NB4 (cell line): ENCODE measurements at places on chromosomes 6 and 20.
A peak's percentile ranks its signal among the peaks of the same experiment; 100 is the strongest.

DNA sequence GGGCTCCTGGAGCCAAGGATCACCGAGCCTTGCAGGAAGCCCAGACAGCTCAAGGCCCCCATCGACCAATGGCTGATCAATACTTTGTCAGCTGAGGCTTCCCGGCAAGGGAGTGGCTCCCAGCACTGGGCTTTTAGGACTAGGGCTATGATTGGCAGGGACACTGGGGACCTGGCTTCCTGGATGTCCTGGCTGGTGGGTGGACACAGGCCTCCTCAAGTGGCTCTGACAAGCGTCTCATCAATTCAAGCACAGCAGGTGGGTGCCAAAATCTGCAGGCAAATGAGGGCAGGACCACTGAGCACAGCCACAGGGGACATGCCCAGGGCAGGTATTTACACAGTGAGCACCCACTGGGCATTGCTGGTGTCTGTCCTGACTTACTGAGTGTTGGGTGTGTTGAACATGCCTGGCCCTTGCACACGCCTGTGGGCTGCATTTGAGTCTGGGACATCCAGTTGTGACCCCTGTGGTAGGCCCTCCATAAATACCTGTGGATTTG, 420.1 kb upstream of the SULF2 start:
- DNase-seq, result no peak

GRCh38 chr6:10529231-10529801, 8.2 kb downstream of the GCNT2 start:
- peak; percentile 58 for DNase-seq

- DNase-seq, result peak; percentile 15
These were observed 281.5 kb upstream of the QKI start for GRCh38 chr6:163133017-163133416.

- DNase-seq, result peak; percentile 30
These were observed 11.5 kb downstream of the SLC2A10 start for GRCh38 chr20:46720776-46721425.

- peak; percentile 47 for DNase-seq
These were observed 154.9 kb downstream of the ESR1 start for GRCh38 chr6:151962246-151962846.

DNA sequence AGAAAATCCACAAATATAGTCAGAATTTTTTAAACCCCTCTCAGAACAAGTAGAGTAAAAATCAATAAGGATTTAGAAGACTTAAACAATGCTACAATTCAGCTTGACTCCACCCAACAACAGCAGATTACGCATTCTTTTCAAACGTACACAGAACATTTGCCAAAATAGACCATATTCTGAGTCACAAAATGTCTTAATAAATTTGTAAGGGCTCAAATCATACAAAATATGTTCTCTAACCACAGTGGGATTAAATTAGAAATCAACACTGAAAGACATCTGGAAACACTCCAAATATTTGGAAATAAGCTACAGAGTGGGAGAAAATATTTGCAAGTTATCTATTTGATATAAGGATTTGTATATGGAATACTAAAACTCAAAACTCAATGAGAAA, 164.2 kb upstream of the AKAP12 start:
- DNase-seq, result no peak

DNA sequence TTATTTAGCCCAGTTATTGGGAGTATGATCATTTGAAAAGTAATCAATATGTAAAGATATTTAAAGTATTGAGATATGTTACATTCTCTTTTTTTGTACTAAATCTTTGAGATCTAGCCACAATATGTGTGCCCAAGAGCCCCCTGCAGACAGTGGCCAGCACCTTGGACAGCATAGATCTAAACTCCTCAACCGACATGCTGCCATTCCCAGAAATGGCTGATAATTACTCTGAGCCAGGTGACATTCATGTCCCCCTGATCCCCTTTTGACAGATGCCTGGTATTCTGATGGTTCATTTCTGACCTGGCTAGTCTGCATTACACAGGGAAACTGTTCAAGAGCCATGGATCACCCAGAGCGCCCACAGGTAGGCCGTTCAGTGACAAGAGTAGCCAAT, 177.1 kb downstream of the ZDHHC14 start:
- no peak for DNase-seq

GRCh38 chr6:22737331-22737730, 168.0 kb downstream of the HDGFL1 start:
- peak; percentile 42 for DNase-seq

DNA sequence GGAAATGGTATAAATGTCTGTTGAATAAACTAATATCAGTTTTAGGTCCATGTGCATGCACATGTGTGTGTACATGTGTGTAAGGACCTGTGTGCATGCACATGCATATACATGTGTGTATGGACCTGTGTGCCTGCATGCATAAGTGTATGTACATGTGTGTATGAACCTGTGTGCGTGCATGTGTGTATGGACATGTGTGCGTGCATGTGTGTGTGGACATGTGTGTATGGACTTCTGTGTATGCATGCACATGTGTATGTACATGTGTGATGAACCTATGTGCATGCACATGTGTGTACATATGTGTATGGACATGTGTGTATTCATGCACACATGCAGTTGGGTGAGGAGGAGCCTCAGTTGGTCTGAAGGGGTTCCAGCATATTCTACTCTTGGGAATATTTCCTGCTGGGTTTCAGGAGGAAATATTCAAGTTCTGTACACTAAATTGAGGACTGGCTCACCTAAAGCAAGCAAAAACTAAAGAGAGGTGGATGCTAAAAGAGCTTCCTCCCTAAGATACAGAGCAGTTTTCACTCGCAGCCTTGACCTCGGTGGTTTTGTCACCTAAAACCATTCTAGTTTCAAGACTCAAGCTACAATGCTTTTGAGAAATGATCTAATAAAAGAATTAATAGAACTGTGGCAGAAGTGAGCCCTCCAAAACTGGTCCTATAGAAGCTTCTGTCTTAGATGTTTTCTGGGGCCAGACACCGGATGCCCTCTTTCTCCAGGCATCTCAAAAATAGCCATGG, 742.8 kb downstream of the MAFB start:
- no peak for DNase-seq

- no peak for DNase-seq
These were observed 36.8 kb upstream of the CLDN20 start for GRCh38 chr6:155227046-155227445.

DNA sequence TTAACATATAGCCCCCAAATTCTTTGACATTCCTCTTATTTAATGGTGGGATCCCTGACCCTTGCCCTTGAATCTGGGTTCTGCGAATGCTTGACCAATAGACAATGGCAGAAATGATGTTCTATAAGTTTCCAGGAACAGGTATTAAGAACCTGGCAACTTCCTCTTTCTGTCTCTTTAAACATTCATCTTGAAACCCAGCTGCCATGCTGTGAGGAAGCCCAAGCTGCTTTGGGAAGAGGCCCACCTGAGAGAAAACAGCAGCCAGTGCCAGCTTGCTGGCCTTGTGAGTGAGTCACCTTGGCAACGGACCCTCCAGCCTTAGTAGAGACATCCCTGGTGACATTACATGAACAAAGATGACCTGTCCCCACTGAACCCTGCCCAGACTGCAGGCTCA, 45.2 kb upstream of the RALY start:
- DNase-seq, result no peak

- no peak for DNase-seq
These were observed 104.7 kb downstream of the JARID2 start for GRCh38 chr6:15350386-15351083.

DNA sequence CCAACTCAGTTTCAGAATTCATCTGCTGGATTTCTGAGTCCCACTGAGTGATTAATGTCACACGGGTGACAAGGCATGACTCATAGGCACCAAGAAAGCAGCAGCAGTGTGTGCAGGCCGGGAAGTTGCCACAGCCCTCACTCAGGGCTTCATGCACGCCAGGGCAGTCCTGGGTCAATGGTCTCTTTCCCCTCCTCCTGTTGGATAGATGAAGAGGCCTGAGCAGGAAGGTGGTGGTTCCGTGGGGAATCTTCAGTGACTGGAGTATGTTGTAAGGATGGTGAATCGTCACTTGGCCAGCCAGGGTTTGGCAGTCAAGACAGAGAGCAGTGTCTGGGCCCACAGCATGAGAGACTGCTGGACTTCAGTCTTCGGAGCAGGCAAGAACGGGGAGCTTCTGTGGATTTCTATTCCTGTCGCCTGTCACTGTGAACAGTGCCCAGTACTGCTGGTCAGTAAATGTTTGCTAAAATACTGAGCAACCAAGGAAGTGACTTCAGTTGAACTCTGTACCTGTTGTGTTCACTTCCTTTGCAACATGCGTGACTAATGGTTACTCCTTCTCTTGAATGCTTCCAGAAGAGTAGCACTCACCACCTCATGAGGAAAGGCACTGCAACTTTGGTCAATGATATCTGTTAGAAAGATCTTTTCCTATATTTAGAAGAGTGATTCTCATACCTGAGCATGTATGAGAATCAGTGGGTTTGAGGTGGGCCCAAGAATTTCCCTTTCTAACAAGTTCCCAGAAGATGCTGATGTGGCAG, 62.0 kb upstream of the CD93 start:
- DNase-seq, result peak; percentile 91

GRCh38 chr6:3292431-3293197, 33.9 kb downstream of the PSMG4 start:
- DNase-seq, result no peak

GRCh38 chr6:34531580-34532201, 24.4 kb downstream of the SPDEF start:
- DNase-seq, result peak; percentile 49

DNA sequence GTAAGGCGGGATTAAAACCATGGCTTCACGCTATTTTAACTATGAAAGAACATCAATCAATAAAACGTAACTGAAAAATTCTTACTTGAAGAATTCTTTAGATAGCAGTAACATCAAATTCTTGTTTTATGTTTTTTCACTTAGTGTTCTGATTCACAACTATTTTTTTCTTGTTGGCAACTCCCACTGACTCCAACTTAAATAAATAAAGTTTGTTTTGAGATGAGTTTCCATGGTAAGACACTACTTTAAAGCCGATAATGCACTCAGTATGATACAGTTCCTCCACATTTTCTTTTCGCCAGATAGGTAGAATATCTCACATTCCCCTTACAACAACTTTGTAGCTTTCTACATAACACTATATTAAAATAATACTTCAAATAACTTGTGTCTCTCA, 33.1 kb upstream of the CNKSR3 start:
- DNase-seq, result no peak

- DNase-seq, result peak; percentile 31
These were observed 988 bp downstream of the ECHDC1 start for GRCh38 chr6:127342296-127342945.

- DNase-seq, result no peak
These were observed 805 bp downstream of the PHF1 start for GRCh38 chr6:33411632-33412005.

- DNase-seq, result no peak
These were observed 108.8 kb downstream of the ASXL1 start for GRCh38 chr20:32466739-32467505.

GRCh38 chr6:111503194-111503593, 20.2 kb upstream of the REV3L start:
- DNase-seq, result no peak

DNA sequence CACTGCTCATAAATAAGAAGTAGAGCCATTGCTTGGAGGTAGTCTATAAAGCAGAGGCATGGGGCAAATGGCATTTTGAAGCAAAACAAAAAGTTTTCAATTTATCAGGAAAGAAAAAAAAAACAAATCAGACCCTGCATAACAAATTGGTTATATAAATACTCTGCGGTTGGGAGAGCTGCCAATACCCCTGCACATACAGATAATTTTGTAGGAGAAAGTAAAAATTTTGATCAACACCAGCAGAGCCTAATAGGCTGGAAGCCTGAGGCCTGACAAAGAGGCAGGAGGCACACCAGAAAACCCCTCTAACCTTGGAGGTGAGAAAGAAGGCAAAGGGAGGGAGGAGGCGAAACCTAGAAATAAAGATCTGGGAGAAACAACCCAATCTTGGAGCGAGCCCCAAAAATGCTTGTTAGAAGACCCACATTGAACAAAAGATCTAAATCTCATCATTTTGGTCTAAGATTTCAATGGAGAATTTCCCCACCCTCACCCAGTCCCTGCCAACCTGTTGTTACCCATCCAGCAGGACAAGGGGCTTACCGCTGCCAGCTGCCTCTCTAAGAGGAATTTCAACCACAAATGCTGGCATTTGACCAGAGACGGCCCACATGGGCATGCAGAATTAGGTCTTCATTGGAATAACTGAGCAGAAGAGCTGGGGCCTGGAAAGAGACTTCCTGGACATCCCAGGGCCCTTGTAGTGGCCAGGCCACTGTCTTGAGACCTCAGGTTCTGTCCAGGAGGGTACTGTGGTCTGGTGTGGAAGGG, 28.4 kb downstream of the FOXA2 start:
- no peak for DNase-seq

DNA sequence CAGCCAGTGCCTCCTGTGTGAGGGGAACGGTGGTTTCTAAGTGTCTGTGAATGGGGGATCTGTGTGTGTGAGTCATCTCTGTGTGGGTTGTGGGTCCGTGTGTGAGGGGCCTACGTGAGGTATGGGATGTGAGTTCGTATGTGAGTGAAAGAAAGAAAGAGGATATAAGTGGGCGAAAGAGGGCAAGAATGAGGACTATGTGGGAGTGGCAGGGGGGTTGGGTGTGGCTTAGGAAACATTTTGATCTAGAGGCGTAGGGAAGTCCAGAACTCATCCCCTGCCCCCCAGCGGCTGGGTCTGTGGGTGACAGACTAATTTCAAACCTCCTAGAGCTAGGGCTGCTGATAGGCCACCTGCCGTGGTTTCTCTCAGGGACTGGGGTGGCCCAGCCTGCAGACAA, 35.5 kb downstream of the DHX35 start:
- peak; percentile 73 for DNase-seq

- DNase-seq, result no peak
These were observed 86.6 kb downstream of the SLC16A10 start for GRCh38 chr6:111173946-111174345.

DNA sequence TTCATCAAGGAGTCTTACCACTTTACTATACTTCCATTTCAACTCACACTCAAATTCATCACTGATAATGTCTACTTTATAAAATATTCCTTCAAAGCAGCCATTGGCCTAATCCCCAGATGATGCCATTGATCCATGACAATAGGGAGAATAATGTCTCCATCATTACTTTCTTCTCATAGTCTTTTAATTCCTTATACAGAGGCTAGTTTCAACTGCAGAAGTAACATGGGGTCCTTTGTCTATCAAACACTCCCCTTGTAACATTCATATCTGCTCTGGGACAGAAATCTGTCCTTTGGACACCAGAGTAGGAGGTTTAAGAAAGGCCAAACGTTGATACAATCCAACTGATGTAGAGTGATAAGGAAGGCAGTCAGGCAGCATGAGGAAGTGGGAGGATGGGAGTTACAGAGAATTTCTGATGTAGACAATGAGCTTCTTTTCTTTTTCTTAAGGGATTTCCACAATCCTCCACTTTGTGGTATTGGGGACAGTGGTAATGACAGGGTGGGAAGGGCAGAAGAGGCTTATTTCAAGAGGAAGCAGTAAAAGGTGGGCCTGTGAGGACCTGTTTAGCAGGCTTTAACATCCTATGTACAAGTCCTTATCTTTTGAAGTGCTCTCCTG, 18.9 kb upstream of the HLA-DOA start:
- no peak for DNase-seq

DNA sequence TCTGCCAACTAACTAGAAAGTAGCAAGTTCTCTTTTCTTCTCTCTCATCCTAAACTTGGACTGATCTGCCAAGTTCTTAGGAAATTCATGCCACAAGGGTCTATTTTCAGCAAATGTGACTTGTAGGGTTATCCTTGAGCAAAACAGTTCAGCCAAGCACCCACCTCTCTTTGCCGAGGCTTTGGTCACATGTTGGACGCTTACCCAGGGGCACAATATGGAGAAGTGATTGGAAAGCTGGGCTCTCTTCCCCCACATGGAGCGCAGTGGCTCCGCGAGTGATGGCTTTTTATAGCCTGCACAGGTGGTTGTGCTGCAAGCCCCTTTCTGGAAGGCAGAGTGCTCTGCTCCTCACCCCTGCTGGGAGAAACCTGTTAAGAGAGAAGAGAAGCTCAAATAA, 47.7 kb upstream of the FNDC1 start:
- DNase-seq, result no peak
